WERI-Rb-1 (cell line): ENCODE measurements at places on chromosomes 16 and 17.
A peak's percentile ranks its signal among the peaks of the same experiment; 100 is the strongest.

DNA sequence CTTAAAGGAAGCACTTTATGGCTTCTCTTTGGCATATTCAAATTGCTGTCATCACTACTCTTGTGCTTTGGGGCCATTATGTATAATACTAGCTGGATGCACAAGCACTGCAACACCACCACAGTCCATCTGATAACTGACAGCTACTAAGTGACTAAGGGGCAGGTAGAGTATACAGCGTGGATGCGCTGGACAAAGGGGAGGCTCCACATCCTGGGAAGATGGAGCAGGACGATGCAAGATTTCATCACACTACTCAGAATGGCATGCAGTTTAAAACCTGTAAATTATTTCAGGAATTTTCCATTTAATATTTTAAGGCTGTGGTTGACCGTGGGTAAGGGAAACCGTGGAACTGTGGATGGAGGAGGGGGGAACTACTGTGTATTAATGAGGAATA, 25.0 kb downstream of the MPRIP start:
- DNase-seq: no peak

GRCh38 chr17:68359791-68360535, 68.7 kb downstream of the ARSG start:
- peak; percentile 36 for DNase-seq

GRCh38 chr16:75471723-75472633, 7.5 kb upstream of the TMEM170A start:
- DNase-seq: peak; percentile 69

GRCh38 chr16:424623-425081, 797 bp upstream of the RAB11FIP3 start:
- no peak for DNase-seq

GRCh38 chr17:35774499-35774898, 13.8 kb downstream of the C17orf50 start:
- no peak for DNase-seq

DNA sequence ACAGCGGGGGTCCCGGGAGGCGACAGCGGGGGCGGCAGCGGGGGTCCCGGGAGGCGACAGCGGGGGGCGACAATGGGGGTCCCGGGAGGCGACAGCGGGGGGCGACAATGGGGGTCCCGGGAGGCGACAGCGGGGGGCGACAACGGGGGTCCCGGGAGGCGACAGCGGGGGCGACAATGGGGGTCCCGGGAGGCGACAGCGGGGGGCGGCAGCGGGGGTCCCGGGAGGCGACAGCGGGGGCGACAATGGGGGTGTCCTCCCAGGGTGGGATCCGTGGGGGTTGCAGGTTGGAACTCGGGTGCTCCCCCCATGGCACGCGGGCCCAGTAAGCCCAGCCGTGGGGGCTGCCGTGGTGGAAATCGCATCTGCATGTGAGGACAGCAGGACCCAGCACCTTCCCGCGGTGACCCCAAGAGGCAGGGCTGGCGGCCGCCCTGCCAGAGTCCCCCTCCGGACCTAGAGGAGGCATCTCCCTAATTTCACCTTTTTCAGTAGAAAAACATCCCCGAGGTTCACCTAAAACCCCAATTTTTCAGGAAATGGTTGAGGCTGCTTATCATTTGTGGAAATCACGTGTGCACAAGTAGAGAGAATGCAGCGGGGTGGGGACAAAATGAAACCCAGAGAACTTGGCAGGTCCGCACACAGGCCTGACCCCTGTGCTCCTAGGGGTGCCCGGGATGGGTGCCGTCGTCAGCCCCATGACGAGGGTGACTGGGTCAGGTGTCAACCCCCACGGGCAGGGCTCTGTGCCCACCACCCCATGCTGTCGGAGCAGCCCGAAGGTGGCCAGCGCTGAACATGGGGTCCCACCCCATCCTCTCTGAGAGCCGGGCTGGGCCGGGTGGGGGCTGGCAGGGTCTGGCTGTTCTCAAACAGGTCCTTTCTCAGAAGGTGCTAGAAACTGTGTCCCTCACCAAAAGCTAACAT, 10.5 kb upstream of the METRNL start:
- DNase-seq: no peak

GRCh38 chr17:32552280-32552679, 65.5 kb downstream of the CDK5R1 start:
- no peak for DNase-seq

- no peak for DNase-seq
These were observed 305.0 kb upstream of the CCL2 start for GRCh38 chr17:33950061-33950460.

DNA sequence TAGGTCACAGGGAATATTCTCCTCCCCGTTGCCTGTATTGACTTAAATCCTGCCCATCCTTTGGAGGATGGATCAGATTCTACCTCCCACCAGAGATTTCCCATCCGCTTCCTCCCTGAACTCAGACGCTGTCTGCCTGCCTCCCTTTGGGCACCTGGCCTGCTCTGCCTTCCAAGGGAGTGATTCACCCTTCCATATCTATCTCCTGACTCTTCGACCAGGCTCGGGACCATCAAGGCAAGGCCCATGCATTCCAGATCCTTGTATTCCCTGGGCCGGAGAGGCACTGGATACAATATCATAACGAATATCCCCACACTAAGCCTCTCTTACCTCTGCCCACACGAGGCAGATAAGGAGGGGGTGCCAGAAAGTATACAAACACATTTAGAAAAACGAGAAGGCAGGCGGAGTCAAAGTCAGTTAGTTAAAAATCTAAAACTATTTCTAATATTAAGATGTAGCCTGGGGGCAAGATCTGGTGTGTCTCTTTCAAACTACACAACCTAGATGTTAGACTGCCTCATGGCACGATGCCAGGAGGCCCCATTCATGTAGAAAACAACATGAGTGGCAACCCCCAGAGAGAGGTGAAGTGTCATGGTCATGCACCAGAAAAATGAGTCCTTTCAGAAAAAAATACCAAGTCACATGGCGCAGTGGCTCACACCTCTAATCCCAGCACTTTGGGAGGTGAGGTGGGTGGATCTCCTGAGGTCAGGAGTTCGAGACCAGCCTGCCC, 9.2 kb downstream of the PMP22 start:
- DNase-seq: no peak

DNA sequence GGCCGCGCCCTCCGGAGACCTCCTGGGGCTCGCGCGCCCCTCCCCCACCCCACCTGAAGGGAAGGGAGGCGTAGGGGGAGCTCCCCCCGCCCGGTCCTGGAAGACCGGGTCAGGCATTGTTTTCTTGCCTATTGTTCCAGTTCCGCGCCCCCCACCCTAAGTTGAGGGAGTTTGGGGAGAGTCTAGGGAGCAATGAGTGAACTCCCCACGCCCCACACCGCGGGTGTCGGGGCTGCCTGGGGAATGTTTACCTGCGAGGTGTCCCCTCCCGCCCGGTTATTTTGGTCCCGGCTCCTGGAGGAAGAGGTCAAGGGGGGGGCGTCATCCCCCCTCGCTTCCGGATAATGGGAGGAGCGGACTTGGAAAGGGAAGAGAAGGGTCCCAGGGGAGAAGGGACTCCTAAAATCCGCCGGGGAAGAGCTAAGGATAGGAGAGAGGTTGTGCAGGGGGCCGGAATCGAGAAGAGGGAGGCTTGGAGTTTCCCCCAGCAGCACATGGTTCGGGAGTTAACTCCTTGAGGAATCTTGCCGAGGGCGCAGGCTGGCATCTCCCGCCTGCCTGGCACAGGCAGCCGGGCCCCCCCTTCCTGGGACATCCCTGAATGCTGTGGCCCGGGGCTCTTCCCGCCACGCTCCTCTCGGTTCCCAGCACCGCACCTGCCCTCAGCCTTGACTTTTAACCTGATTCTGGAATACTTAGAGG, 881 bp downstream of the MLLT6 start:
- peak; percentile 71 for DNase-seq

GRCh38 chr17:48556229-48556575, 11.3 kb upstream of the HOXB2 start:
- DNase-seq: no peak

- DNase-seq: peak; percentile 71
These were observed 129.4 kb upstream of the SEC14L1 start for GRCh38 chr17:77011173-77012011.

DNA sequence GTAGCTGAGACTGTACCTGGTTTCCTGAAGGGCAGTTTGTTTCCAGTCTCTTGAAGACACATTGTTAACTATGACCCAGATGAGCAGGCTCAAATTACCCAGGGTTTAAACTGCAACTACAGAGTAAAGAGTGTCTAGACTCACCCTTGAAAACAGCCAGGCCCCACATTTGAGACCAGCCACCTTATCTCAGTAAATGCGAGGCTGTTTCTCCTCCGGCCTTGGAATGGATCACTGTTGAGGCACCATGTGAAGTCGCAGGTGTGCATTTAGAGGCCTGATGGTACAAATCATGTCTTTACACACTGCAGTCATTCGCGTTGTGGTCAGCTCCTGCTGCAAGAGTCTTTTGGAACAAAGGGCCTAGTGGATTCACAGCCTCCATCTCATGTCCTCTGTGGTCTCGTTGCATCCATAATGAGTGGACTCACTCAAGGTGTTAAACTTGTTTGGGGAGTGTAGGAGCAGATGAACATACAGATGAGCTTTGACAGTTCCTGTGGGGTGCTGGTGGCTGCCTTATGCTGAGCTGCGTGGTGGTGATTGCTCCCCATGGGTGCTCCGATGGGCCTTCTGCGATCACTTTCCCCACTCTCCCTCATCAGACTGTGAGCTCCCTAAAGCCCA, 18.5 kb upstream of the N4BP1 start:
- no peak for DNase-seq

DNA sequence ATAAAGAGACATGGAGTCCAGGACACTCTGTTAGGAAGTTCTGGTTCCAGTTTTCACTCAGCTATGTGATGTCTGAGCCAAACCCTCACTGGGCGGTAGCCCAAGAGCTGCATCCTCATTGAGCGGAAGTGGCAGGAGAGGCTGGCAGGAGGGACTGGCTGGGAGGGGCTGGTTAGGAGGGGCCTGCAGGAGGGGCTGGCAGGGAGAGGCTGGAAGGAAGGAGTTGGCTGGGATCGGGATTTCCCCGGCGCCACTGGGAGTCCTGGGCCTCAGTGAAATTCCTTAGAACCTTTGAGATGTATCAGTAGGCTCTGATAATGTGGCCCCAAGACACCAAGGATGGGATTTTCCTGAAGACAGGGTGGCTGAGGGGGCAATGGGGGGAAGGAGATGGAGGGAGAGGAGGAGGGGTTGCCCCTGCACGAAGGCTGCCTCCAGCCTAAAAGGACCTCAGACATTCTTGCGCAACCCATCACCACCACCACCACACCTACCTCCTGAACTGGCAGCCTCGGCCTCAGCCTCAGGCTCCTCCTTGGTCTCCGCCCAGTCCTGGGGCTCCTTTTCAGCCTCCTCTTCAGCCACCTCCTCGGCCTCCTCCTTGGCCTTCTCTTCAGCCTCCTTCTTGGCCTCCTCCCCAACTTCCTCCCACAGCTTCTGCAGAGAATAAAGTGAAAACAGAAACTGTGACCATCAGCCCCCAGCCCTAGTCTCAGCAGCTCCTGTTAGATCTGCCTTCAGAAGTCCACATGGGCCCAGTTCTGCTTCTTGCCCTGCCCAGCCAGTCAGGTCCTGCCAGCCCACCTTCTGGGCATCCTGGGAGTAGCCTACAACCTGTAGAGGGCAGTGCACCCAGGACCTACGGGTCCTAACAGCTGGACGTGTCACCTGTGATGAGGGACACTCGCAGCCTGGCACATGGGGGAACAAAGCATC, 31.7 kb downstream of the CNGB1 start:
- peak; percentile 28 for DNase-seq

GRCh38 chr16:59238246-59238645, 504.1 kb upstream of the GOT2 start:
- DNase-seq: no peak

DNA sequence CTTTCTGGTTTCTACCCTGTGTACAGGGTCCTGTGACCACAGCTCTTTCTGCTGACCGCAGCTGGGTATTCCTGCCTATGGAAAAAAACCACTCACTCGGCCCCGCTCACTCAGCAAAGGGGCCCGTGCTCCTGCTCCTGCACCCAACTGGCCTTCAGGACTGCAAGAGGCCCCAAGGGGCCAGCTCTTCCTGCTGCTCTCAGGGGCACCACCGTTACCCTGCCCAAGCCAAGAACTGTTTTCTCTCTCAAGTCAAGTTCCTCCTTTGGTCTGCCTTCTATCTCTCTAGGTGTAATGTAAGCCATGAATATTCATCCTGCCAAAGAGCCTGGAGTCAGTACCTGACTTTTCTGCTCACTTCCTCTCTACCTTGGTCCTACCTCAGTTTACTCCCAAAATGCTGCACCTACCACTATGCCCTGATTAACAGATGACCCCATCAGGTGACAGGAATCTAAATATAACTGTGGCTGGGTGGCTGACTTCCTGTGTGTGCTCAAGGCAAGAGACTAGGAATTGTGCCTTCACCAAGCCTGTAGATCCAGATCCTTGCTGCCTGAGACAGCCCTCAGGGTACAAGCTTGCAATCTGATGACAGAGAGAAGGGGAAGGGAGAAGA, 20.4 kb upstream of the SCIMP start:
- no peak for DNase-seq

- no peak for DNase-seq
These were observed 25.3 kb upstream of the ABCA6 start for GRCh38 chr17:69166957-69167356.

DNA sequence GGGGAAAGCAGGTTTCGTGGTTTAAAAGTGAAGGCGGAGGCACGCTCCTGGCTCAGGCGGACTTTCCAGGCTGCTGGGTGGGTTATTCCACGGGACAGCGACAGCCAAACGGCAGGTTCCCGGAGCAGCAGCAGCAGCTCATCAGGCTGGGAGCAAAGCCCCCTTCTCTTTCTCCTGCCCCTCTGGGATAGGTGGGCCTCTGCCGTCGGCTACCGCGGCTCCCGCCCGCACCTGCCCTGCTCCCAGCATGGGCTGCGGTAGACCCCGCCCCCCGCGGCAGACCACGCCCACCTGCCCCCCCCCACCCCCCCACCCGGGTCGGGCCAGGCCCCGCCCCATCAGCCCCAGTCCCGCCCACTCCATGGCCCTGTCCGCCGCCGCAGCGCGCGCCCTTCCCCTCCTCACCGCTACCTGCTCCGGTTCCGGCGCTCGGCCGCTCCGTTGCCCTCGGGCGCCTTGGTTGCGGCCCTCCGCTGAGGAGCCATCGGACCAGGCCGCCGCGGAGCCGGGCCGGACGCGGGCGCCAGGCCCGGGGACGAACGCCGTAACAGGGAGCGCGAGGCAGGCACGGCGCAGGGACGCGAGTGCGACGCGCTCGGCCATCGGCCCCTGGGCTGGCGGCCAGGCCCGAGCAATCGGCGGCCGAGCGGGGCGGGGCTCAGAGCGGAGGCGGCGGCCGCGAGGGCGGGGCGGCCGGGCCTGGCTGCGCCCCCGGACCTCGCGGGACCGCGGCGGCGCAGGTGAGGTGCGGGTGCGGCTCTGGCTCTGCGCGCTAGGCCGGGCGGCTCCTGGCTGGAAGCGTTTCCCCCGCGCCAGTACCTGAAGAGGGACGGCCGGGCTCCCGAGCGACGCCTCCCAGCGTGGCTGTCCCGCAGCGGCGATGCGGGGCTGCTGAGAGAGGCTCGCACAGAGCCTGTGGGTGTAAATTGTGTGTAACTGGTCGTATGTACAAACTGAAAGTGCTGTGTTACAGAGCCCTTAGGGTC, at the start of the genes HEXD and OGFOD3:
HEXD (plus strand) TSS at position 347 of the 986 bp plus-strand sequence. CDS start 1,453 bp downstream, outside the sequence.
OGFOD3 (minus strand) TSS at position 586 of the 986 bp plus-strand sequence; CDS start at position 485, 101 bp downstream.
- peak; percentile 86 for DNase-seq

- DNase-seq: no peak
These were observed 124.9 kb downstream of the SOCS1 start for GRCh38 chr16:11130978-11131665.

DNA sequence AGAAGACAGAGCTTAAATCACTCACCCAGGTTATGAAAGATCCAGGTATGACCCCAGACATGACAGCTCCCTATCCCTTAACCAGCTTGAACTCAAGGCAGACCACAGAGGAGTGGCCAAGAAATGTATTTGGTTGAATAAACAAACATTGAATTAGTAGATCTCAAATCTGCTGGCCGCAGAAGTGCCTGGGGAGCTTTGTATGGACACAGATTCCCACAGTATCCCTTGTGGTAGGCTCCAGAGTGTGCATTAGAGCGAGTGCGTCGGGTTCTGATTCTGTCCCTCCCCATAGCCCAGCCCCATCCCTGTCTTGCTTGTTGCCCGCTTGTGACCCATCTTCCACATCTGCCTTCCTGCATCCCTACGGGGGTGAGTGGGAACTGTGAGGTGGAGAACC, 118.8 kb upstream of the FOXF1 start:
- DNase-seq: no peak
